ENCODE measurements at places on chromosomes 5 and 9.

GRCh38 chr9:112703304-112703703 is 14.6 kb downstream of the INIP start:
- no peak for DNase-seq

- DNase-seq = no peak
Measured at GRCh38 chr5:6107675-6108539, 270.4 kb downstream of the MED10 start.

- no peak for DNase-seq
Measured at GRCh38 chr9:106639873-106640568, 222.9 kb upstream of the ZNF462 start.

DNA sequence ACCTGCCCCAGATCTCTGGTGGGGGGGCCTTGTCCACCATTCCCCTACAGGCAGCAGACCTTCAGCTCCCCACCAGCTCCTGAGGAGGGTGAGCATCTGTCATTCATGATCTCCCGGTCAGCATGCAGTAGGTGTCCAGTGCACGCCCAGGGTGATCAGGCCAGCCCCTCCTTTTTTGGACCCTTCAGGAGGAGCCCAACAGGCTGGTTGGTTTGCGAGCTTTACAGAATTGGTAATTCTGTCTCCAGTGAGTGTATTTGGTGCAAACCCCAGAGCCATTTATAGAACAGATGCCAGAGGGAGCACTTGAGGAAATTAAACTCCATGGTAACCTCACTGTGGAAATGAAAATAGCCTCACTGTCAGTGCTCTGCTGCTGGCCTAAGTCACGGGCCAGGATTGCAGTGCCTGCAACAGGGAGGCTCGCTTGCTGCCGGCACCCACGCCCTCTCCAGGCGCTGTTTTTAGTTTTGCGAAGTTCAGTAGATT is 23.4 kb downstream of the WNK2 start:
- DNase-seq = no peak

- no peak for DNase-seq
Measured at GRCh38 chr5:65630981-65631380, 6.2 kb downstream of the SHLD3 start.

- no peak for DNase-seq
Measured at GRCh38 chr9:104775574-104775936, 11.6 kb downstream of the NIPSNAP3B start.

DNA sequence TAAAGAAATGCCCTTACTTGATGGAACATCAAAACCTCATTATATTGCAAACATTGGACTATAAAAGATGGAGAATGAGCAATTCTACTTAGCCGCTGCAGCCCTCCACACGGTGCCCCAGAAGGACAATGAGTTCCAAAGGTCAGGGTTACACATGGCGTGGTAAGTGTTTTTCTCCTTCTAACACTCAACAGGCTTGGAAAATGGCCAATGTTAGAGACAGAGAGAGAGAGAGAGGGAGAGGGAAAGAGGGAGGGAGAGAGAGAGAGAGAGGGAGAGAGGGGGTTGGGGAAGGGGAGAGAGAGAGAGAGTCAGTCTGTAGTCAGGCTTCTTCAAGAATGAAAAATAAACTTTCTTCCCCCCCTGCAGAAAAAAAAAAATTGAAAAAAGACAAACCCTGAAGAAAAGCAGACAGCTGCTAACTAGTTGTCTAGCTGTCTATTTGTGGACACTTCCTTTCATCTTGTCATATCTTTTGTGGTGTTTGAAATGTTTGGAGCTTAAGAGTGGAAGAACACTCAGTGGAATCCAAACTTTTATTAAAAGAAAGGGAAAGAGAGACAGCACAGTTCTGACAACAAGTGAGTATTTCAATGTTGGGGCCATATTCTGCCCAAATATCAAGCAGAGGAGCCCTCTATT is 324.8 kb downstream of the TMEM38B start:
- no peak for DNase-seq
